ENCODE measurements at places on chromosomes 16 and 17. TPM values are rescaled to one million over a fixed set of nuclear protein-coding genes. Genes with fewer than 3 reads are reported as not detected.

- peak; percentile 49 for DNase-seq
- H3K27me3 ChIP-seq = no peaks in the 10 kb centered on the region
- H3K4me3 ChIP-seq = peak within 1 kb of the TSS; percentile 64
- H3K27ac ChIP-seq = peak within 1 kb of the TSS; percentile 72
Measured at GRCh38 chr17:39197380-39198185, at the start of gene CACNB1. CACNB1 (minus strand) TSS chr17:39197669; CDS start chr17:39197495, 174 bp downstream.

DNA sequence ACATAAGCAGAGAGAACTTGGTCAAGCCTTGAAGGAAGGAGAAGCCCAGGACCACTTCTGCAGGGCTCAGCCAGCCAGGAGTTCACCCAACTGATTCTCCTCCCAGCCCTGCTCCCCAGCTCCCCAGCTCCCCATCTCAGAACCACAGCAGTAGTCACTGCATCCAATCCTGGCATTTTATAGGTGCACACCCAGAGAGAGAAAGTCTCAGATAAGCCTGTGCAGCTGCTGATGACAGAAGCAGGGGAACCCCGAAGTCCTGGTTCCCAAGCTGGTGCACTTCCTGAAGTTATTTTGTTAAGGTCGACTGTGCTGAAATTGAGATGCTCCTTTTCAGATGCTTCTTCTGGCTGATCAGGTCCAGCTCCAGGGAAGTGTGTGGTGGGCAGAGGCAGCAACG lies 6.6 kb downstream of the RNF112 start:
- no peak for DNase-seq
- no peak overlapping the region for H3K27ac ChIP-seq
- no peaks in the 10 kb centered on the region for H3K4me1 ChIP-seq
- no peaks in the 10 kb centered on the region for H3K27me3 ChIP-seq
- H3K36me3 ChIP-seq = no peaks in the 10 kb centered on the region
- no peak overlapping the region for H3K4me3 ChIP-seq

Gene PTX4
- not detected for total RNA-seq

DNA sequence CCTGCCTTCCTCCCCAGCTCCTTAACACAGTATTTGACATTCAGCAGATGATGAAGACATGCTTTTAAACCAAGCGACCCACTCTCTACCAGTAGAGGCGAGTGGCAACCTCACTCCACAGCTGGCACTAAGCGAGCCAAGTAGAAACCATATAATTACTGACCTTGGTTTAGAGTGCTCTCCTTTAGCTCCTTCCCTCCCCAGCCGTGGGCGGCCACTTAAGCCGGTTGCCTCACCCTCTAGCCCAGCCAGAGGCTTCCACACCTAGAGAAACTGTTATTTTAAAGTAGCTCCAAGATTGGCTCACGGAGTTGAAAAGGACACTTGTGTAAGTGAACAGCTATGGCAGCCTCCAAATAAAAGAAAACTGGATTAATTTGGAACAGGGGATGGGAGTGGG lies 109.1 kb upstream of the CRHR1 start:
- H3K27ac ChIP-seq = no peak overlapping the region
- DNase-seq = no peak
- H3K4me3 ChIP-seq = no peak overlapping the region
- H3K27me3 ChIP-seq = no peaks in the 10 kb centered on the region
- no peaks in the 10 kb centered on the region for H3K36me3 ChIP-seq

Gene NTN1
- 0.12 TPM for total RNA-seq

- H3K4me3 ChIP-seq = peak within 1 kb of the TSS; percentile 34
- DNase-seq = peak; percentile 40
- peaks cover 15% of the 10 kb centered on the region for H3K4me1 ChIP-seq
- no peaks in the 10 kb centered on the region for H3K36me3 ChIP-seq
Measured at GRCh38 chr16:47143677-47144558, at the start of gene NETO2. NETO2 (minus strand) TSS chr16:47143945; CDS start chr16:47143612, 333 bp downstream.

GRCh38 chr16:51442141-51442870 lies 291.2 kb upstream of the SALL1 start:
- H3K4me1 ChIP-seq = no peaks in the 10 kb centered on the region
- no peaks in the 10 kb centered on the region for H3K27me3 ChIP-seq
- DNase-seq = no peak
- no peak overlapping the region for H3K4me3 ChIP-seq

Measured in naive thymus-derived CD4-positive, alpha-beta T cell (primary cell).